ENCODE measurements at places on chromosomes 12 and 14. TPM values are rescaled to one million over a fixed set of nuclear protein-coding genes. Genes with fewer than 3 reads are reported as not detected.

GRCh38 chr14:24430143-24430681 lies 458 bp downstream of the KHNYN start:
- peak; percentile 71 for DNase-seq

GRCh38 chr12:104714369-104714768 lies 243.7 kb downstream of the SLC41A2 start:
- no peak for DNase-seq

- DNase-seq, result no peak
Observed at GRCh38 chr12:291153-291723, 28.6 kb upstream of the SLC6A13 start.

DNA sequence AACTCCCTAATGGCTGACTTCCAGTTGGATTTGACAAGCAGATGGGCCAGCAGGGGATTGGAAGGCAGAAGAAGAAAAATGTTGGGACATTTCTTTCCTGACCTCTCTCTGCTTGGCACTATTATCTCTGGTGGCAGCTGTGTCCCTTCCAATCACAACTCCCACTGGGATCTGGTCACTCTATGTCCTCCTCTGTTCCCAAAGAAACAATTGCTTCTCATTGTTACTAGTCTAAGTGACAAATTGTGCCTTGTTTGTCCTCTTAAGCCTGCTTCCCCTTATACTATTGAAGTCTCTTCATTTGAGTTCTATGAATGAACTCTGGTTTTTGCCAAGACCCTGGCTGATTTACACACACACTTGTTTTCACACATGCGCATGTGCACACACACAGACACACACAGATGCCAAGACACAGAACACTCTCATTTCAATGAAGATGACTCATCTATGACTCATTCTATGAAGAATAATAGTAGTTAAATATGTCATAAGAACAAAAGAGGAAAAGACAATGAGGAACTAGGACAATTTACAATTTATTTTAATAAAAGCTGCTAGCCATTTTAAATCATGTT lies 83.0 kb upstream of the FAR2 start:
- DNase-seq, result no peak

DNA sequence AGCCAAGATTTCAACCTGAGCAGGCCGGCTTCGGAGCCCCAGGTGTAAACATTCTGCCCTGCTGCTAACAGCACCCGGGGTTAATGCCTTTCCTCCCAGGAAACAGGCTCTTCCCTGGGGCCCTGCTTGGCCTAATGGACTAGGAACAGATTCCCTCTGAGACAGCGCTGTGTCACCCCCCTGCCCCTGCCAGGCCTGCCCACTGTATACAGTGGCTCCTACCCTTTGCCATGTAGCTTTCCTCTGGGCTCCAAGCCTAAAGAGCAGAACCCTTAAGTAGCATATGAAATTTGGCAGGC lies 28.3 kb upstream of the BCDIN3D start:
- DNase-seq, result no peak

DNA sequence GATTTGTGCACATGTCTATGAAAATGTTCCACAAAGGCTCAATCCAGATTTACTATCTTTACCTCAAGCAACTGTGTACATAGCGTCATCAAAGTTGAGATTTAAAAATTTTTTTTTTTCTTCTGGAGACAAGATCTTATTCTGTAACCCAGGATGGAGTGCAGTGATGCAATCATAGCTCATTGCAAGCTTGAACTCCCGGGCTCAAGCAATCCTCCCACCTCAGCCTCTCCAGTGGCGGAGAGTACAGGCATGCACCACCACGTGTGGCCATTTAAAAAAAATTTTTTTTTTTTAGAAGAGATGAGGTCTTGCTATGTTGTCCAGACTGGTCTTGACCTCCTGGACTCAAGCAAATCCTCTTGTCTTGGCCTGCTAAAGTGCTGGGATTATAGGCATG lies 2.3 kb downstream of the COCH start:
- DNase-seq, result no peak

- peak; percentile 29 for DNase-seq
Observed at GRCh38 chr14:95313707-95314106, 6.0 kb downstream of the CLMN start.

GRCh38 chr12:114163771-114164170 lies 197.6 kb upstream of the RBM19 start:
- no peak for DNase-seq

DNA sequence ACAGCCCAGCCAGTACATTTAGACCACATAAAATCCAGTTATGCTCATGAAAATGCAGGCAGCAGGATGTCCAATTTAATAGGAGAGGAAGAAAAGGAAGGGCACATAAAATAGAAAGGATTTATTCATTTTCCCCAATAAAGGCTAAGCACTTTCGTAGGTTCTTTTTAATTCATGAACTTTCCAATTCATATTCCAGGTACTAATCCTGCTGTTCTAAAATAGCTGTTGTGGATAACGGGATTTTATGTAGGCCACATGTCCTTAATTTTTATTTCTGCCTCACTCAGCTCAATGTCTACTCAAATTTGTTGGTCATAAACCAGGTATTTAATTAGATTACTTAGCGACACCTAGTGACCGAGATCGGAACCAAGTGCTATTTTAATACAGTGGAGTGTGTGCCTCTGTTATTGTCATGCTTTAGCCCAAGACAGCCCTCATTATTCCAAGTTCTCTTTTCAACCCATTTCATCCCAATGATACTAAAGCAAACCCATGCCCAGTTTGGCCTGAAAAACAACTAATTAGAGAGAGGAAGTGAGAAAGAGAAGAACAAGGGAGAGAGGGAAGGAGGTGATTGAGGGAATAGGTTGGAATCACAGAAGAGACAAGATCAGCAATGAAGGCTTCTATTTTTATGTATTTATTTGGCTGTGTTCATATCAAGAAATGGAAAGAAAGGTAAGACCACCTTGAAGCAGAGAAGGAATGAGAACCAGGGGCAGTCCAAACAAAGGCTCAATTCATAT lies 45.9 kb upstream of the IFNG-AS1 start:
- peak; percentile 50 for DNase-seq

- no peak for DNase-seq
Observed at GRCh38 chr12:108379823-108380222, 40.7 kb upstream of the CMKLR1 start.

DNA sequence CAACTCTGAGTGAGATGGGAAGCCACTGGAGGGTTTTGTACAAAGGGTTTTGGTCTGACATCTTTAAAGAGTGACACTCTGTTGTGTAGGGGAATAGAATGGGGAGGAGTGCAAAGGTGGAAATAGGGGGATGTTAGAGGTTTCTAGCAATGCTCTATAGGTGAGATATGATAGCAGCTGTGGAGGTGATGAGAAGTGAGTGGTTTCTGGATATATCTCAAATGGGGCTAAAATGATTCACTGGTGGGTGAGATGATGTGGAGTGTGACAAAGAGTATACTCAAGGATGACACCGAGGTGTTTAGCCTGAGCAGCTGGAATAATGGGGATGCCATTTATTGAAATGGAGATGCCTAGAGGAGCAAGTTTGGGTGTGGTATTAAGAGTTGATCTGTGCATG lies 426.4 kb downstream of the PCNX1 start:
- DNase-seq, result no peak

DNA sequence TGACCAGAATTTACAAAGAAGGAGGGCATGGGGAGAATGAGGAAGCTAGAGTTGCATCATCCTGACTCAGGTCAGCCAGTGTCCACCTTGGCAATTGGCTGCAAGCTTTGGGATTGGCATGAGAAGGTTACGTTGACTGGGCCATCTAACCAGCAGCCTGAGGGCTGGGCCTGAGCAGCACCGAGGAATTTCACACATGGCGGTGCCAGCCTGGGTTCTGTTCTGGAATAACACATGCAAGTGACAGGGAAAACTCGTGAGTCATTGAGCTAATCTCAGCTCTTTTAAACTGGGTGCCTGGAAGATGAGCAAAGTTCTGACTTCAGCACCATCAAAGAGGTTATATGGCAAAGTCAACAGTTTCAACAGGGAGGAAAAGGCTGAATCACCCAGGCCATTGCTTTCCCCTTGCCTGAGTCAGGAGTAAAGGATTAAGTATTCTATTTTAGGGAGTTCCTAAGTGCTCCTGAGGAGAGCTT lies 543.2 kb upstream of the TBX3 start:
- no peak for DNase-seq

DNA sequence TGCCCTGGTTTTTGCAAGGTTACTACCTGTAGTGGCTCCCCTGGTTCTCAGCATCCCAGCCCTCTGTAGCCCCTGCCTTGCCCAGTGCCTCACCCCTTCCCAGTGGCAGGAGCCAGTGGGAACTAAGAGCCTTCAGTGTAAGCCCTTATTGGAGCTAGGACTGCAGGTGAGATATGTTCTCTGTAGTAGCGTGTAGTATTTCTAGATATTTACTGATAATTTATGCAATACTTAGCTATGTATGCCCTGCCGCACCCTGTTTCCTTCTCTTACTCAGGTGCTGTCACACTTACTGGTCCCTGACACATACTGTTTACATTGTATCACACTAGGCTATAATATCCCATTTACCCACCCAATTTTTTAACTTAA lies 3.6 kb downstream of the BMAL2 start:
- DNase-seq, result peak; percentile 95

GRCh38 chr12:2484141-2484776 lies 310.5 kb upstream of the FKBP4 start:
- DNase-seq, result no peak

- DNase-seq, result no peak
Observed at GRCh38 chr14:73753887-73754795, 40.0 kb upstream of the PNMA1 start.

DNA sequence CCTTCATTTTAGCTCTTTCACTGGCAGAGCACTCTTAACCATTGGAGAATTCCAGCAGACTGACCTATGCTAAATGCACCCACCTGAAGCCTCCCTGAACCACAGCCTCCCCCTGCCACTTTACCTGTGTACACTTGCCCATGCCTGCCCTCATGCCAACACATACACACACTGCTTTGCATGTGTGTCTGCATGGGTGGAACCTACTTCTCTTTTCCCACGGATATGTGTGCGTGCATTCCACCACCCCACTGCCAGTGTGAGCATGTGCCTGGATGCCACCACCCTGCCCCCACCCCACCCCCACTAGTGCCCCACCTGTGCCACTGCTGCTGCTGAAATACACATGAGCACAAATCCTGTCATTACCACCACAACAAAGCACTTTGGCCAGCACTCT lies 49.5 kb upstream of the EEA1 start:
- DNase-seq, result no peak

DNA sequence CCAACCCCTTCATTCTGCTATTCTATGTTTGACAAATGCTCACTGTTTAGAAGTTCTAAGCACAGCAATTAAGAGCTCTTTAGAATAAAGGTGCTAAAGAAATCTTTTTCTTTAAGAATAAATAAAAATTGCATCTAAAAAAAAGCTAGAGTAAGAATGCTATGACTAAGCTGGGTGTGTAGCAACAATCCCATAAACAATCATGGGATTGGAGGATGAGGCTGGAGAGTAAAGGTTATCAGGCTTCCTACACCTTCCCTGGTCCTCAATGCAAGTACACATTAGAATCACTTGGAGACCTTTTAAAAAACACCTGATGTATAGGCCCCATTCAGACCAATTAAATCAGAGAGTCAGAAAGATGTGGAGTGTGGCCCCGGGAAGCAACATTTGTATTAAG lies 88.3 kb downstream of the CIT start:
- DNase-seq, result no peak

- DNase-seq, result no peak
Observed at GRCh38 chr12:15534322-15534721, 212.0 kb downstream of the PTPRO start.

- no peak for DNase-seq
Observed at GRCh38 chr12:24991209-24992049, 42.5 kb upstream of the BCAT1 start.

DNA sequence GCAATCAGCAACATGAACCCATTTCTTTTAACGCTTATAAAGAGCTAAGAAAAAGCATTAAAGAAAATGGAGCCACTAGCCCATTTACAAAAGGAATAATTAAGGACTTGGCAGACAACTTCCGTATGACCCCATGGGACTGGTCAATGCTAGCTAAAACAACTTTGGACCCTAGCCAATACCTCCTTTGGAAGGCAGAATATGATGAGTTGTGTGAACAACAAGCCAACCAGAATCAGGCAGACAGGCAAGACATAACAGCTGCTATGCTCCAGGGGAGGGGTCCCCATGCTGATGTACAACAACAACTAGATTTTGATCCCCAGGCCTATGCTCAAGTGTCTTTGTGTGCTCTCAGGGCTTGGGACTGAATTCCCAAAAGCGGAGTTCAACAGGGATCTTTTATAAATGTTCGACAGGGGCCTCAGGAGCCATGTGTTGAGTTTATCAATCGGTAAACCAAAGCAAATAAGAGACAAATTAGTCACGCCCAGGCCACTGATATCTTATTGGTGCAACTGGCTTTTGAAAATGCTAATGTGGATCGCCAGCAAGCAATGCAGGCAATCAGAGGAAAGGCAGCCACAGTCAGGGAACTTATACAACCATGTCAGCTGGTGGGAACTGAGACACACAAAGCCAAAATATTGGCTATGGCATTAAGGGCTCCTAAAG lies 254.4 kb upstream of the DIO2 start:
- no peak for DNase-seq

DNA sequence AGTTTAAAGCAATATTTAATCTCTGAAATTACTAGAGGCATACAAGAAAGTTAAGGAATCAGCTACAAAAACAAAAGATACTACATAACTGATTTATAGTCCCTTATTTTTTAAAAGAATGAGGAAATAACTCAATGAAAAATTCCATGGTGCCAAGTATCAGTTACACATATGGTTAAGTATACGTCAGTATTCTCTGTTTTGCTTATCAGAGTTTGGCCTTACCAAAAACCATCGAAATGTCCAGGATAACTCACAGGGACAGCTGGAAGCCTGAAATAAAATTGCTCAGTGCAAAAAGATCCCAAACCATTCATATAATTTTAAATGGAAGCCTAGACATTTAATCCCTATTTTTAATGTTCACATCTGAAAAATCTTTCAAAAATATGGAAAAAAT lies 3.6 kb downstream of the CFL2 start:
- DNase-seq, result no peak

- no peak for DNase-seq
Observed at GRCh38 chr12:69583203-69583602, 2.1 kb upstream of the CCT2 start.

- no peak for DNase-seq
Observed at GRCh38 chr14:60166142-60166541, 944 bp upstream of the DHRS7 start.

DNA sequence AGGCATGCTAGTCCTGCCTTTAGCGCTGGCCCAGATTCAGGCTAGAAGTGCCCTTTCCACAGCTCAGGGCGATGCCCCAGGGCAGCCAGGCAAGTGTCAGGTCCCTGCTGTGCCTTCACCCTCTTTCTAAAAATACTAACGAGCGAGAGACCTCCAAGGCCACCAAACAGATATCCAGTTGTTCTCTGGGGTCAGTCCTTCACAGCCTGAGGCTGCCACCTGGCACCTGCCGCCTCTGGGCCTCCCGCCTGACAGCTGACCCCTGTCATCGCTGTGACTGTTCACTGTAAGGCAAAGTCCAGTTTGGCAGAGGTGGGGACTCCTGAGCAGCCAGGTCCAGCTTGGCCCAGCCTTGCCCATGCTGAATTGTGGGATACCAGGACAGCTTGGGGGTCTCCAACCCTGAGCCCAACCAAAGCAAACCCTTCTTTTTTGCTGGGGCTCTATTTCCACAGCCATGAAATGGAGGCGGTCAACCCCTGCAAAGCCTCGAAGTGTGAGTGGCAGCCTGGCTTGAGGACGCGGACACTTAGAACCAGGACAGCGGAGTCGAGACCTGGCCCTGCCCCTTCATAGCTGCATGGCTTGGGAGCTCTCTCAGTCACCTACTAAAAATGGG lies 79.9 kb downstream of the NINJ2 start:
- DNase-seq, result peak; percentile 10

The CLEC9A gene
- total RNA-seq, result not detected

The ASCL1 gene
- total RNA-seq, result not detected

The PTCSC3 gene
- total RNA-seq, result not detected

The C1QL4 gene
- 0.18 TPM for total RNA-seq

The CIDEB gene
- not detected for total RNA-seq

The ERBB3 gene
- total RNA-seq, result 145 TPM

The OAS2 gene
- 0.98 TPM for total RNA-seq

The ZFYVE21 gene
- total RNA-seq, result 118 TPM

Measured in PC-9 (cell line).